Activated T-helper 2 cell treated with anti-CD3 and anti-CD28 coated beads, Interferon-gamma antibody, Interleukin-2, Interleukin-4, amounts not matched to agents 10 μg/mL and 5 μg/mL and 100 μg/mL, durations not matched to agents 14 hours and 24 hours and 36 hours (primary cell): ENCODE measurements at places on chromosomes 12 and 14.

- DNase-seq, result no peak
Measured at GRCh38 chr14:103328941-103329340, 5.1 kb upstream of the EIF5 start.

- DNase-seq, result no peak
Measured at GRCh38 chr14:99192830-99193229, 79.2 kb downstream of the BCL11B start.

- no peak for DNase-seq
Measured at GRCh38 chr12:130132831-130133511, 29.3 kb upstream of the FZD10 start.

GRCh38 chr14:71586131-71586897 lies 345.9 kb upstream of the RGS6 start:
- no peak for DNase-seq

DNA sequence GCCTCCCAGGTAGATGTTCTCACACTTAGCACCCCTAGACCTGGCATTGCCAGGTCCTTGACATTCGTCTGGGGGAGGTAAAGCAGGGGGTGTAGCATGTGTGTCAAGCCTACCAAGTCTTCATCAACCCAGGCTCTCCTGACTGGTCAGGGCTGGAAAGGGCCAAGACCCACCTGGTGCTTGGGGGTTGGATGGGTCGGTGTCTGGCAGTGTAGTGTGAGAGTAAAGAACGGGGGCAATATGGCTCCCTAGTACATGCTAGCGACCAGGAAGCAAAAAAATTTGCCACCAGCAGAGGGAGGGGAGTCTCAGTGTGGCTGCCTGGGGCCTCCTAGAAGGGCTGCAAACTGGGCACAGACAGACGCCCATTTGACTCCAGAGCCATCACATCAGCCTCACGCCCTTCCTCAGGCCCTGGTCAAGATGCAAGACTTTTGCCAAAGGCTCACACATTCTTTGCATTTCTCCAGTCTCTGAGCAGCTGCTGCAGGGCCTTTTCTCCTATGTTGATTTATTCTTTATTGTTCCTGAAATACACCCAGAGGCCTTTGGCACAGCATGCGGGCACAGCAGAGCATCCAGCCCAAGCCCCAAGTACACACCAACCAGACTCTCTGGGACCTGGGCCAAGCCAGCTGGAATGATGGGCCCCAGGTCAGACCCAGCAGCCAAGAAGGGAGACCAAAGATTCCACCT lies 38.3 kb upstream of the PNMA1 start:
- DNase-seq, result no peak

DNA sequence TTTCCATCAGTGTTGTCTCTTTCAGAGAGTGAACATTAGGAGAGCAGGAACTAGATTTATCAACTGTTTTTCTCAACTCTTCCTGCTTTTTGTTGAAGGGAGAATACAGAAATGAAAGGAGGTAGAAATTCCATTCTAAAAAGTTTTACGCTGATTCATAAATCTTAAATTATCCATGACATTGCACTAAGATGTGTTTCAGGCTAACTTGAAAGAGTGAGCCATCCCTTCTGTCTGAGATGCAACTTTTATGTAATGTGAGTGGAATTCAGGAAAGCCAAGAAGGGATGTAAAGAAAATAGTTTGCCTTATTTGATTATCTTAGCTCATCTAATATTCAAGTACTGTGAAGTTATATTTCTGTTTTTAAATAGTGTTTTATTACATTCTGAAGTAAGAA lies 349.5 kb upstream of the RGS6 start:
- DNase-seq, result no peak

DNA sequence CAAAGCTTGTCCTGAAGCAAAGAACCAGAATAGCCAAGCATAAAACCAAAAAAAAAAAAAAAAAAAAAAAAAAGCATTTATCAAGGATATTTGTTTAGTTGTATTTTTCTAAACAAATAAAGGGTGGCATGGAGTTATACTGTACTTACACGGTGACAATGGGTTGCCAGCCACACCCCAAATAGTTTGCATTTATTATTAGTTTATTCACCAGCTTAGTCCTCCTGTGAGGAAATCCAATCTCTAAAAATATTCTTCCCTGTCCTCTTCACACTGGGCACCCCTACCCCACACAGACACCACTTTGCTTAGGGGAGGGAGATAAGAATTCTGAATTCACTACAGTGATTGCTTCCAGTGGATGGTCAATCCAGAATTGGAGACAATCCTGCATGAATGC lies 18.9 kb downstream of the PLEKHG7 start:
- DNase-seq, result no peak

DNA sequence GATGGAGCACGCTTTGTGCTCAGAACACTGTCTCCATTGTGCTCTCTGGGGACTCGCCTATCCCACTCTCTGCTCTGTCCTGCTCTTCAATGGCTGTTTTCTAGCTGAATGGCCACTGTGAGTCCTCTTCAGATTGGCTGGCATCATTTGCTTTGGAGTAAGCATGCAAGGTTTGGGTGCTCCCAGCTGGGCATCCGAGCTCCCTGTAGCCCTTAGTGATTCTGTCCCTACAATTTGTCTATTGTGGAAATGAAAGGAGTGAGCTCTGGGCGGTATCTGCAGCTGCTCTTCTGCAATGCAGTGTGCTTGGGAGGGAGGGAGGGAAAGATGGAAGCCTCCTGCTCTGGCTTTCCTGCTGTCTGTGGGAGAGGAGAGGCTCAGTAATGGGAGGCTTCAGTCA lies 84.8 kb downstream of the SMOC1 start:
- DNase-seq, result no peak

DNA sequence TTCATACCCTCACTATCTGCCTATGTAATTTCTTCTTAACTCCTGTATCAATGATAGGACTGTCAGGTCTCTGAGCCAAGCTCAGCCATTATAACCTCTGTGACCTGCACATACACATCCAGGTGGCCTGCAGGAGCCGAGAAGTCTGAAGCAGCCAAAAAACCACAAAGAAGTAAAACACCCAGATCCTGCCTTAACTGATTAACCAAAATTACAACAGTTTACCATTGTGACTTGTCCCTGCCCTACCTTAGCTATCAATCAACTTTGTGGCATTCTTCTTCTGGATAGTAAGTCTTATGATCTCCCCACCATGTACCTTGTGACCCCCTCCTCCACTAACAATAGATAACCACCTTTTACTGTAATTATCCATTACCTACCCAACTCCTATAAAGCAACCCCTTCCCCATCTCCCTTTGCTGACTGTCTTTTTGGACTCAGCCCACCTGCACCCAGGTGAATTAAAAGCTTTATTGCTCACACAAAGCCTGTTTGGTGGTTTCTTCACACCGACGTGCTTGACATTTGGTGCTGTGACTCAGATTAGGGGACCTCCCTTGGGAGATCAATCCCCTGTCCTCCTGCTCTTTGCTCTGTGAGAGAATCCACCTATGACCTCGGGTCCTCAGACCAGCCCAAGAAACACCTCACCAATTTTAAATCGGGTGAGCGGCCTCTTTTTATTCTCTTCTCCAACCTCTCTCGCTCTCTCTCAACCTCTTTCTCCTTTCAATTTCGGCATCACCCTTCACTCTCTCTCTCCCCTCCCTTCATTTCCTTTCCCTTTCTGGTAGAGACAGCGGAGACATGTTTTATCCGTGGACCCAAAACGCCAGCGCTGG lies 11.5 kb upstream of the LGMN start:
- DNase-seq, result no peak

GRCh38 chr14:53390008-53390407 lies 236.9 kb upstream of the DDHD1 start:
- no peak for DNase-seq

DNA sequence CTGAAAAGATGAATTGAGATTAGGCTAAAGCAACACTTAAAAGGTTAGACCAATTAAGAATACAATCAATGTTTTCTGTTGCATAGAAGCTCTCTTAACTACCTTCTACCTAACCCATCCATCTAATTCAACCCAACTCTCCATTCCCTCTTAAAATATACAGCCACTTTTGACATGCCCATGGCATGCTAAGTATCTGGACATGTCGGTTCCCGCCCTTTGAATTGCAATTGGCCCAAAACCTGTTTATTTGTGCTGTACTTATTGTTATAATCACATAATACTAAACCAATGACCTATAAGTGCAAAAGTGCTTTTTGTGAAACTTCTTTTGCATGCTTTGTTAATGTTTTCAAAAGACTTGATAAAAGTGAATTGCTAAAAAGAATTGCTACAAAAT lies 37.6 kb upstream of the APPL2 start:
- no peak for DNase-seq

DNA sequence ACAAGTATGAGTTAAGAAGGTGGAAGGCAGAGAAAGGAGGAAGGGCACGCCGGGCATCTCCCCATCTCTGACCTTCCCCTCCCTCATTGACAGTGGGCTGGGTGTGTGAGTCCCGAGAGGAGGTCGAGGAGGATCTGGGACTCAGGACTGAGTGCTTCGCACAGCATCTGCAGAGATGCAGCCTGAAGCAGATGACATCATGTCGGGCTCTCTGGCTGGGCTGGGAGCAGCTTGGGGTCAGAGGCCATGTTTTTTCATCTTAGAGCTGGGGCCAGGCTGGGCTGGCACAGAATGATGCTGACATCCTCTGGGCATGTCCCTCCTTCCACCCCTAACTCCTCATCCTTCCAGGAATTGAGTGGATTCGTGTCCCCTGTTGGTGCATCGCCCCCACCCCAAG lies 43.5 kb downstream of the CMKLR1 start:
- DNase-seq, result no peak

- no peak for DNase-seq
Measured at GRCh38 chr12:10119066-10119465, 10.9 kb downstream of the CLEC7A start.

DNA sequence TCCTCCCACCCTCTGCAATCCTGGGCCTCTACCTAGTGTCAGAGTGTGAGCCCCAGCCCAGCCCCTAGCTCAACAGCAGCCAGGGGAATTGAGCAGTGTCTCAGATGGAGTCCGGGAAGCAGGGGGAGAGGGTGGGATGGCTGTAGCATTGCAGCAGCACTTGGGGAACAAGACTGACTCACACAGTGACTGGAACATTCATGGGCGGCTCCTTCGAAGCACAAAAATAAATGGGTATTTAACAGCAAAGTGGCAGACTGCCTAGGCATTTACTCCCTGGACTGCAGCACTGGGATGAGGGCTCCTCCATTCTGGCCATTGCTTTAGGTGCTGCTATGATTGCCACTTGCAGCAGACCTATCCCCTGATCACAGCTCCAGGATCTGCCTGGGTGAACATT lies 46.0 kb upstream of the STK38L start:
- no peak for DNase-seq

DNA sequence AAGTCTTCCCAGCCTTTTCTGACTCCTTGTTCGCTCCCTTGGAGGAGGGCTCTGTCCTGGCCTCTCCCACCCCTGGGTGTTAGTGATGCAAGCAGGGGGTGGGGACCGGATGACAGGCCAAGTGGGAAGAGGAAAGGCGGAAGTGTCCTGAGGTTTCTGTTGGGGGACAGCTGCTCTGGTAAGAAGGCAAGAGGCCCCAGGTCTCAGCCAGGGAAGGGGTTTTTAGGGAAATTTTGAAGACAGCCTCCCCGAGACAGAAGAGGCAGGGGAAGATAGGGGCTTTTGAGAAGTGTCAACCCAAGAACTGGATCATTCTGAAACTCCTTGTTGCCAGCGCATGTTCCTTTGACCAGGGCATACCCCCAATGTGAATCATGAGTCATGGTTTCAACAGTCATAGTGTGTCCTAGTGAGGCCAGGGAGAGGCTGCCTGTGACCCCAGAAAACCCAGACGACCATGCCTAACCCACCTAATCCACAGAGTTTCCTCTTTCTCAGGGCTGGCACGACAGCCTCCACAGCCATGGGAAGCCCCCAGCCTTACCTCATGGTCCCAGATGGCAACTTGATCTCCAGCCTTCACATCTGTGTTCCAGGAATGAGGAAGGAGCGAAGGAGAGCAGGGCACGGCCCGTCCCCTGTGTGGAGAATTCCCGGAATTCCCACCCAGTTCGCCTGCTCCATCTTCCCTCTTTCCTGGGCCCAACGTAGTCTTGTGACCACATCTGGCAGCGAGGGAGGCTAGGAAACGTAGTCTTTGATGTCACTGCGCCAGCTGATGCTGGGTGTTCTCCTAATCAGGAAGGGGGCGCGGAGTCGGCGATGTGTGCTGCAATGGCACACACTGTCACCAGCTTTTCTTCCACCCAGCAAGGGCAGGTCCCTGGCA lies 4.9 kb upstream of the GPR132 start:
- no peak for DNase-seq

GRCh38 chr12:78210894-78211302 lies 380.2 kb downstream of the NAV3 start:
- DNase-seq, result no peak

DNA sequence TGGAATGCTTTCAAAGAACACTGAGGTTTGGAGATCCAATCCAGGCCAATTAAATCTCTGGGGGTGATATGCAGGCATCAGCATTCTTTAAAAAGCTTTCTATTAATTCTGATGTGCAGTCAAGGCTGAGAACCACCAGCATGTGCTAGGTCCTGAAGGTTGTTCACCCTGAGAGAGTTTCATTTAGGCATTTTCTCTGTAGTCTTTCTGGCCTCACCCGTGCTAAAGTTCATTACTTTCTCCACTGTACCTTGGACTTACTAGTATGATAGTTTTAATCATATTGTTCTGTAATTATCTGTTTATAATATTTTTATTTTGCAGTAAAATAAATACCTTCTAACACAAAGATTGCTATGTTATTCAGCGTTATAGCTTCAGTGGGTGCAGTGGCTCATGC lies 32.9 kb downstream of the SOS2 start:
- no peak for DNase-seq
